Smooth muscle cell of the pulmonary artery (primary cell): ENCODE measurements at places on chromosomes 12 and 14. TPM values are rescaled to one million over a fixed set of nuclear protein-coding genes. Genes with fewer than 3 reads are reported as not detected.

Gene LTBP2
- 517 and 605 TPM in 2 replicates for total RNA-seq

Gene B4GALNT3
- total RNA-seq = 0.13 and 0.36 TPM in 2 replicates

Gene SLC39A5
- 0.20 and 0.40 TPM in 2 replicates for total RNA-seq

Gene WASHC4
- 88.9 and 109 TPM in 2 replicates for total RNA-seq

Gene DCD
- not detected in 2 replicates for total RNA-seq

Gene CLEC1B
- total RNA-seq = not detected in 2 replicates

Gene ATXN2
- 26.3 and 27.1 TPM in 2 replicates for total RNA-seq

Gene GLIPR1L1
- not detected in 2 replicates for total RNA-seq
